ENCODE measurements at places on chromosomes 5 and 9. TPM values are rescaled to one million over a fixed set of nuclear protein-coding genes. Genes with fewer than 3 reads are reported as not detected.

- no peak for DNase-seq
These were observed 36.7 kb downstream of the BRINP1 start for GRCh38 chr9:119332522-119332921.

GRCh38 chr5:92977846-92978540 is 603.0 kb downstream of the NR2F1-AS1 start:
- no peak for DNase-seq

GRCh38 chr9:38382141-38382540 is 10.4 kb upstream of the ALDH1B1 start:
- no peak for DNase-seq

The RNF208 gene
- total RNA-seq: 6.7 TPM
